Stimulated activated CD8-positive, alpha-beta memory T cell treated with anti-CD3 and anti-CD28 coated beads, Interleukin-15, amount 100 ng/mL, for 48 hours (primary cell): ENCODE measurements at places on chromosomes 12 and 14.

DNA sequence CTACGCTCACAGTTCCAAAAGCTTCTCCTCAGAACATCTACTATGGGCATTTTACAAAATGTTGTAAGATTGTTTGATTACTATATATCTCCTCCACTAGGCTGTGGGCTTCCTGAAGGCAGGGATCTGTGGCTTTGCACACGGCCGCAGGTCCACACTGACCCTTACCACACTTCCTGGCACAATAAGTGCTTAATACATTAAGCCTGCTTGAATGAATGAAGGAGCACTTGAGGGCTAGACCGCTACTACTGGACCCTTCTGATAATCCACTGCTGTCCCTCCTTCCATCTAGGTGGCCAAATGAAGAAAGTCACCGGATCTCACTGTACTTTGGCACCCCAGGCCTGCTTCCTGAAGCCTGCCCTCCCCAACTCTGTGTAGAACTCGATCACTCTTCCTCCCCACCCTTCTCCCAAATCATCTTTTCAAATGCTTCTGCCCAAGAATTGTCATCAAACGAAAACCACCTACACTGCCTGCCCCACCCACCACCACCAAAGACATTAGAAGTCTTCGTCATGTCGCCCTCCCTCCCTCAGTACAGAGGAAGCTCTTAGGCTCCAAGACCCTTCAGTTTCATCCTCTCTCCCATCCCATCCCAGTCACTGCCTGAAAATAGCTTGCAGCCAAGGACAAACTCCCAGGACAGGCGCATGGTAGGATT is 596 bp upstream of the ZBTB39 start:
- no peak for DNase-seq

DNA sequence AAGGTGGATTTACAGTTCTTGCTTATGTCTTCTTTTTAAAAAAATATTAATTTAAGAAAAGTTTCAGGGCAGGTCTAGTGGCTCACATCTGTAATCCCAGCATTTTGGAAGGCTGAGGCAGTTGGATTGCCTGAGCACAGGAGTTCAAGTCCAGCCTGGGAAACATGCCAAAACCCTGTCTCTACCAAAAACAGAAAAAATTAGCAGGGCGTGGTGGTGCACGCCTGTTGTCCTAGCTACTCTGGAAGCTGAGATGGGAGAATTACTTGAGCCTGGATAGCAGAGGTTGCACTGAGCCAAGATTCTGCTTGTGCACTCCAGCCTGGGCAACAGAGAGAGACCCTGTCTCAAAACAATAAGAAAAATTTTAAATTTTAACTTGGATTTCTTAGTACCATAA is 5.4 kb upstream of the TAS2R46 start:
- DNase-seq = no peak

DNA sequence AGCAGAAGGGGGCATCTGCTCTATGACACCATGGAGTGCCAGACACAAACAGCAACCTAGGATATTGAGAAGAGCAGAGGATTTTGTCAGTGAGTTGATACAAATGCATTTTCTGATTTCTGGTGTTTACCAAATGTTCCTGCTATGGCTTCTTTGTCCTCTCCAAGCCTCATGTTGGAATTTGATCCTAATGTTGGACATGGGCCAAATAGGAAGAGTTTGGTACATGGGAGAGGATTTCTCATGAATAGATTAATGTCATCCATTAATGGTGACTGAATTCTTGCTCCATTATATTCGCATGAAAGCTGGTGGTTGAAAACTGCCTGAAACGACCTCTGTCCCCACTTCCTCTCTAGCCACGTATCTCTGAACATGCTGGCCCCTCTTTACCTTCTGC is 1002.2 kb upstream of the FLRT2 start:
- no peak for DNase-seq

DNA sequence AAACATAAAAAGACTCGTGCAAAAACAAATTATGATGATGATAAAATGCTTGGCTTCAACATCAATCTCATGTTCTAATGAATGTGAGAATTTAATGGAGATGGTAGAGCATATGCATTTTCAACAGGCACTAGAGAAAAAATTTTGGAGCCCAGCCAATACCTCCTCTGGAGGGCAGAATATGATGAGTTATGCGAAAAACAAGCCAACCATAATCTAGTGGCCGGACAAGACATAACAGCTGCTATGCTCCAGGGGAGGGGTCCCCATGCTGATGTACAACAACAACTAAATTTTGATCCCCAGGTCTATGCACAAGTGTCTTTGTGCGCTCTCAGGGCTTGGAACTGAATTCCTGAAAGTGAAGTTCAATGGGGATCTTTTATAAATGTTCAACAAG is 1197.5 kb downstream of the LRFN5 start:
- DNase-seq = no peak

- DNase-seq = no peak
Observed at GRCh38 chr12:32270818-32271710, 128.3 kb upstream of the FGD4 start.
